ENCODE measurements at places on chromosomes 7 and 10. TPM values are rescaled to one million over a fixed set of nuclear protein-coding genes. Genes with fewer than 3 reads are reported as not detected.

GRCh38 chr7:159020987-159021386 lies 123.7 kb downstream of the VIPR2 start:
- DNase-seq: no peak

WBP1L gene
- total RNA-seq: 38.0 TPM

GRCh38 chr10:29186221-29186620 lies 102.6 kb upstream of the LYZL1 start:
- no peak for DNase-seq

- DNase-seq: peak; percentile 94
These were observed 21.4 kb downstream of the GPR146 start for GRCh38 chr7:1065585-1066241.

GRCh38 chr7:114294036-114294435 lies 120.6 kb upstream of the FOXP2 start:
- no peak for DNase-seq

GRCh38 chr10:109037978-109038377 lies 885.3 kb downstream of the XPNPEP1 start:
- DNase-seq: no peak

CALN1 gene
- 0.13 TPM for total RNA-seq

- DNase-seq: no peak
These were observed 59.1 kb downstream of the NRF1 start for GRCh38 chr7:129670656-129671055.

GRCh38 chr7:17558558-17559332 lies 260.3 kb downstream of the AHR start:
- DNase-seq: no peak

DNA sequence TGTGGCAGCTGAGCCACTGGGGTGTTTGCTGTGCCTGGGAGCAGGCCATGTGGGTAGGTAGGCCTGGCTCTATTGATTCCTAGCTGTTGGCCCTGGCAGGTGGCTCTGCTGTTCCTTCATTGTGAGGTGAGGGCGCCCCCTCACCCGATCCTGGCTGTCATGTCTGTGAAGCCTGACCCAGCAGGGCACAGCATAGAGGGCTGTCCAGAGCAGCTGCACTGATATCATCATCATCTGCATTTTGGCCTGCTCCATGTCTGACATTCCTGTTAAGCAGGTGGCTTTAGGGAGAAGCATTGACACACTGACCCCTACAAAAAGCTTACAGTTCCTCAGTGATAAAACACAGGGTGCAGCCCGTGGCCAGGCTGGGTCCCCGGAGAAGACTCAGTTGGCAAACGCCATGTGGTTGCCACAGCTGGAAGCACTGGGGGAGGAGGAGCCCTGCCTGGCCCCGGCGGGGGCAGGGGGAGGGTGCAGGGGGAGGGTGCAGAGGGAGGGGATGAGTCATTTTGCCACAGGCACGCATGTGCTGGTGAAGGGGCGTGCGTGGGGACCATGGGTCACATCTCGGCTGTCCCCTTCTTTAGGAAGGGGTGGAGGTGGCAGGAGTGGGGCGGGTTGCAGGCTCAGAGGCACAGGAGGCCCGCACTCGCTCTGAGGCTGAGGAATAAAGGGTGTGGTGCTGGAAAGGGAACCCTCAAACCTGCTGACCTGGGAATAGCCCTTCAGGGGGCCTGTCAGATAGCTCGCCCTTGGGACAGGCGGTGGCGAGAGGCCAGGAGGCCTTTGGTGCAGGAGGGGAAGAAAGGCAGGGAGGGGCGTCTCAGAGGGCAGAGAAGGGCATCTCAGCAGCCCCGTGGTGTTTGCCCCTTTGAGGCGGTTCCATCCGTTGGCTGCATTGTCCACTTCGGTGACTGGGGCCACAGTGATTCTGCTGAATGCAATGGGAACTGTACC lies 31.6 kb downstream of the IKZF1 start:
- DNase-seq: peak; percentile 81

DNA sequence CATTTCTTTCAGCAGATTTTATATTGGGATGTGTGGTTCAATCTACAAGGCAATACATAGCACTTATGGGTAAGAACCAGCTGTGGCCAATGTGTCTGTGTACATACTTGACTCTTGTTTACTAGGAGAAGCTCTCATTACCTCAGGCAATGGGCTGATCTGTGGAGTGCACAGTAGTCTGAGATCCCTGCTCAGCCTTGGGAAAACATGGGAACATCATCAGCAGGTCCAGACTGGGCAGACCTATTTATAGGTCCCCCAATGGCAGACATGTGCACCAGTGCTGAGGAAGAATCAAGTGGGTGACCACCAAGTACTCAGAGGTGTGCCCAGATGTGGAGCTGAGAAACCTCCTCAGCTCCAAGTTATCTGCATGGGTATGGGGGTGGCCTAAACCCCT lies 349.7 kb downstream of the KIF20B start:
- no peak for DNase-seq

DNA sequence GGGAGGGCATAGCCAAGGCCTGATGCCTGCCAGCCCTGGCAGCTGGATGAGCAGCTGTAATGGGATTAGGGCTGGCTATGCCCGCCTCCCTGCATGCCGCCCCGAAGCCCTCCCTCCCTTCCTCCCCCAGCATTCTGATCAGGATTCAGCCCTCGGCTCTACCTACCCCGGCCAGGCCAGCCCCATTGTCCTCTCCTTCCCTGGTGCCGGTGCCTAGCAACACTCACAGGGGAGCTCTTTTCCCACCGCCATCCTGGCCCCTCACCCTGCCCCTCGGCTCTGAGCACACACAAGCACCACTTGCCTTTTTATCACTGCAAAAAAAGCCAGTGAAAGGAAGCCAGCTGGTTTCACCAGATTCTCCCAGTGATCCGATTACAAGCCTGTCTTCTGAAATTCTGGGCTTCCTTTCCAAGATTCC lies 9.0 kb upstream of the ADCYAP1R1 start:
- no peak for DNase-seq

LIPJ gene
- not detected for total RNA-seq

GRCh38 chr7:158975526-158976467 lies 119.4 kb downstream of the DYNC2I1 start:
- DNase-seq: no peak

DNA sequence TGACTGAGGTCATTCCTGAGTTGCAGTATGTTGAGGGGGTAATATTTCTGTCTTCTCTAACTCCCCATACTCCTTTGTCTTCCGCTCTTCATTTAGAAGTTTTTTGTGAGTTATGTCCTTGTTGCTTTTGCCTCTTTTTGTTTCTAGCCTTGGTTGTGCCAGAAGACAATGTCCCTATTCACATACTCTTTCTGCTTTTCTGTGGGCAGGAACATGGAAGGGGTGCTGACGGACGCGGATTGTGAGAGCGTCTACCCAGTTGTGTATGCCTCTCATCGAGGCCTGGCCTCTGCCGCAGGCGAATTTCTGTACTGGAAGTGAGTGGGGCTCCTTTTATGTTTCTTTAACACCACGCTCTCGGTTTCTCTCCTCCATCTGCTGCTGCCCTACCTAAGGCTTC lies 20.5 kb downstream of the STAG3 start:
- DNase-seq: no peak

FAM24B gene
- total RNA-seq: 6.0 TPM

DNA sequence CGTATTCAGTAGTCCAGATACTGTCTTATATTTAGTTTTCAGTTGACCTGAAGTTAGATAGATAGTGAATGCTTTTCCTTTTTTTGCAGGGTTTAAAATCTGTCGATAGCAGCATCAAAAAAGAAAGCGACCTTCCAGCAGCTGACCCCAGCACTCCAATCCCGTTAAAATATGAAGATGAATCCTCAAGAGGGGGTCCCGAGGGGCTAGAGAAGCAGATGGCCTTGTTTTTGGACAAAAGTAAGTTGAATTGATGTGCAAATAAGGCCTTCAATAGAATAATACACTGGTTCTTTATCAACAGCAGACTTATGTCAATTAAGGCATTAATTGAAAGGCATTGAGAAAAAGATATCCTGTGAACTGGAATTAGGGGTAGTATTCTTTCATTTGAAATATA lies 18.7 kb downstream of the EDRF1 start:
- DNase-seq: no peak

GRCh38 chr10:19775296-19775695 lies 40.9 kb upstream of the PLXDC2 start:
- DNase-seq: no peak

DNA sequence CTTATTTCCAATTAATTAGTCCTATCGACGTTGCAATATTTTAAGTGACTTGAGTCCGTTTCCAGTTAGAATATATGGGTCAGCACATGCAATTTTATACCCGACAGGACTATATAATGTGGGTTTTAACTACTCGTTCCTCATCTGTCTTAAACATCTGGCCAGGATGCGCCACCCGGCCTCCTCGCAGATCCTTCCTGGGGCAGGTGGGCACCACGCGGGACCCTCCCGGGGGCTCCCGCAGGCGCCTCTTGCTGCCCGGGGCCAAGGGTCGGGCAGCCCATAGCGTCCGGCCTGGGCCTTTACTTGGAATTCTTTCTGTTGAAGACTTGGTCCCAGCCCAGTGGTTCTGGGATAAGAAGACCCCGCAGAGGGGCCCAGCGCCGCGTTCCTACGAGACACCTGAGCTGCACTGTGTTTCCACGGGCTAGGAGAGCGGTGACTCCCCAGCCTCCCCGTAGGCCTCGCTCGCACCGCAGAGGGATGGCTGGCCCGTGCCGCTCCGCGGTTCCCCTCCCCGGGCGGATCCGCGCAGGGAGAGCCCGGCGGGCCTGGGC lies 10.1 kb upstream of the MNX1 start:
- DNase-seq: peak; percentile 18

GRCh38 chr10:116815641-116816415 lies 33.5 kb upstream of the ENO4 start:
- DNase-seq: no peak

ACTL6B gene
- total RNA-seq: not detected

RHOBTB1 gene
- total RNA-seq: 5.1 TPM

DNA sequence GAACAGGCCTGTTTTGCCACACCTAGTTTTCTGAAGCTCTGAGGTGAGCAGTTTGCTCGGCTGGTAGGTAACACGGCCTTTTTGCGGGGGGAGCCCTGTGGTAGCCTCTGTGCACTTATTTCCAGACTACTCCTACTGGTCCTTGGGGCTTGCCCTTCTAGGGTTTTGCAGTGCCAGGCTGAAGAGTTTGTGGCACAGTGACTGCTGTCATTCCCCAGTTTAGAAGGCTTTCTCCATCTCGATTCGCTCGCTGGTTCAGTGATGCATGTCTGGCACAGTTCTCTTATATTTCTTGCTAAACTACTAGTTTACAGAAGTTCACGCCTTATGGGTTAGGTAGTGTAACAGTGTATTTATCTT lies 711 bp downstream of the KIF20B start:
- no peak for DNase-seq

GRCh38 chr7:25260862-25261494 lies 32.7 kb upstream of the NPVF start:
- DNase-seq: no peak

DNA sequence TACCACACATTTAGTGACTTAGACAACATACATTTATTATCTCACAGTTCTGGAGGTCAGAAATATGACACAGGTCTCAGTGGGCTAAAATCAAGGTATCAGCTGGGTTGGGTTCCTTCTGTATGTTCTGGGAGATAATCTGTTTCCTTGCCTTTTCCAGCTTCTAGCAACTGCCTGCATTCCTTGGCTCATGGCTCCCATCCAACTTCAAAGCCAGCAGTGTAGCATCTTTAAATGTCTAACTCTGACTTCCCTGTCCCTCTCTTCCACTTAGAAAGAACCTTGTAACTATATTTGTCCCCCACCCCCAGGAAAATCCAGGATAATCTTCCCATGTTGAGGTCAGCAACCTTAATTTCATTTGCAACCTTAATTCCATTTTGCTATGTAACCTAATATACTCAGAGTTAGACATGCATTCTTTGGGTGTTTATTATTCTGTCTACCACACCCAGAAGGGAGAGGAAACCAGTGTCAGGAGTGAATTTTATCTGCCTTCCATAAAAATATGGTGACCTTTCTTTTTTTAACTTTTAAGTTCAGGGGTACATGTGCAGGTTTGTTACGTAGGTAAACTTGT lies 57.3 kb upstream of the SMIM30 start:
- DNase-seq: no peak

DNA sequence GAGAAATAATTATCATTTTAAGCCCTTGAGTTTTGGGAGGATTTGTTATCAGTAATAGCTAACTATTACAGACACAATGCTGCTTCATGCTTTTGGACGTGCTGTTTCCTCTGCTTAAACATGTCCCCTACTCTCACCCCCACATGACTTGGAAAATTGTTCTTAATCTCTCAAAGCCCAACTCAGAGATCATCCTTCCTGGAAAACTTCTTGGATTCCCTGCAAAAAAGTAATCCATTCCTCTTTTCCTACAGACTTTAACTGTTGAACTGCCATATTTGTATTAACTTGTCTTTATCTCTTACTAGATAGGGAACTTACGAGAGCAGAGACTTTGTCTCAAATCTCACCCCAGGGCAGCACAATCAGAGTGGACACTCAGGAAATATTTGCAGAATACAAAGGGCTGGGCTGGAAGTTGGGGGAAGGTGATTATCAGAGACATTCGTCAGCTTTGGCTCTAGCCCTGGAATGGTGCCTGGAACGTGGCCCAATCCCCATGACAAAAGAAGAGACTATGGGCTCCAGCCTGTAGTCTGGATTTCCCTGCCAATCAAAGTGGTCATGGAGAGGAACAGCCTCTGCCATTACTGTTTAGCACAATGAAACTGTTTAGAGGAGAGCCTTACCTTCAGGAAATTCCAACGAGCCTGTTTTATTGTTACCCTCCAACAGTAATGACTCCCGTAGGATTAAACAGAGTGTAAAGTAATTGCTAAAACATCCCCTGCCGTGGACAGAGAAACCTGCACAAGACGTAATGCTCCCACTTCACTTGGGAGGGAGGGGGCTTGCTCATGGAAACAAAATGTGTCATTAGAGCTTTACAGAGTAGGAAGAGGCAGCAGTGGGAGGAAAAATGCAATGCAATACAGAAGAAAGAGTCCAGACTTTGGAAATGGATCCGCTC lies 140.4 kb upstream of the AUTS2 start:
- no peak for DNase-seq

GRCh38 chr10:68095153-68095552 lies 14.1 kb upstream of the MYPN start:
- DNase-seq: no peak

BTRC gene
- total RNA-seq: 12.5 TPM

ZP3 gene
- total RNA-seq: 3.3 TPM

DNA sequence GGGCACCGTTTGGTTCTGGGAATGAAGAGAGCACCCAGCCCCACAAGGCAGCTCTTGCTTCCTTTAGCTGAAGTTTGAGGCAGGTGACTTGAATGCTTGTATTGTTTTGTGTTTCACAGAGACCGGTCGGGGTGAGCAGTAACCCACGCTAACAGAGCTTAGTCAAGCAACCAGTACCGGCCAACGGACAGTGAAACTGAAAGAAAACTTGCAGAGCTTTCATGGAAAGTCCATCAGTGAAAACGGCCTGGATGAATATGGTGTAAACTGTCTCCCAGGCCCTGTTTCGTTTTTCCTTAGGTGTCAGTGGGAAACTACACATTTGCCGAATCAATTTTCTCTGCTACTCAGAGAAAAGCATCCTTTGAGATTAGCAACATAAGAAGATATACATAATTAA lies 101.1 kb downstream of the LYZL1 start:
- no peak for DNase-seq

DNA sequence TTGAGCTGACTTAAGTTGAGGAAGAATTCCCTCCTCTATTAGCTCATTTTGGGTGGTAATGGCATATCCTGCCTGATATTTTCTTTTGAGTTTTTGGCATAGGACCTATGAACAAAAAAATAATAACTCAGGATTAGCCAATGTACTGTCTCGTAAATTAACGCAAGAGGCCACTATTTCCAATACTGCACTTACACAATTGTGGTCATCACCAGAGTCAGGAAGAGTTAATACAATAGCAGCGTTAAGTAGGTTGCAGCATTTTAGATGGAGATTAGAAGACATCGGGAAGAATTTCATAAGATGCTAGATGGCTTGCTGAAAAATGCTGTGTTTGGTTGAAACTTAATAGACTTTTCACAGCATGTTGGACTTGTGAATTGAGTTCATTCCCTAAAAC lies 36.4 kb downstream of the ANTXRL start:
- DNase-seq: no peak

Data from Peyer's patch (tissue), 4 donors.